ENCODE measurements at places on chromosomes 5 and 9. TPM values are rescaled to one million over a fixed set of nuclear protein-coding genes. Genes with fewer than 3 reads are reported as not detected.

PDGFRB gene
- total RNA-seq, result 113 TPM

GRCh38 chr5:180862645-180863044 is 1.6 kb upstream of the ZFP62 start:
- no peak for DNase-seq

PCDHA9 gene
- under 0.01 TPM for total RNA-seq

- no peak for DNase-seq
Measured at GRCh38 chr5:71907608-71908145, 188.6 kb downstream of the CARTPT start.

DNA sequence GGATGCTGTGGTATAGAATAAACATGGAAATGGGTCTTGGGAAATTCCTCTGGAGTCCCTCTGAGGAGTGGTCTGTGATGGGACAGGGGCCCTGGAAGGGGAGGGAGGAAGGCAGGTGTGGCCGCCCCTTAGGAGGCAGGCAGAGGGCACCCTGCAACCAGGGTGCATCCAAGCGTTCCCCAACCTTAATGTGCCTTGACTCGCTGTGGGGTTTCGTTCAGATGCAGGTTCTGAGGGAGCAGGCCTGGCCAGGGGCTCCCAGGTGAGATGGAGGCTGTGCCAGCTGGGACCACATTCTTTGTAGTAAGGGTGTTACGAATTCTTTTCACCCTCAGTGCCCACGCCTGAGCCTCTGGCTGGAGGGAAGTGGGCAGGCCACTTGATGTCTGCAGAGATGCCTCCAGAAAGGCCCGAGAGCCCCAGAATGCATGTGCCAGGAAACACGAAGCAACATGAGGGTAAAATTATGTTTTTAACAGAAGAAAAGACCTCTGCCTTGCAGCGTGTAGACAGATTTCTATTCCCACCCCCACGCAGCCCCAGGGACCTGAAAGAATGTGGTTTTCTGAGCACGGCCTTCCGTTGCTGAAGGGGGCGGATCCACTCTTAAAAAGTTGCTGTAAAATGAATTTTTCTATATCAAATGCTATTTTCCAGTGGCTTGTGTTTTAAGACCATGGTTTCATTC is 150.4 kb upstream of the IER5L start:
- no peak for DNase-seq
